ENCODE measurements at places on chromosomes 1 and 21. TPM values are rescaled to one million over a fixed set of nuclear protein-coding genes. Genes with fewer than 3 reads are reported as not detected.

The MMP23B gene
- 35.7 TPM for polyA plus RNA-seq

The DYNLT5 gene
- 1.3 TPM for polyA plus RNA-seq

The ST3GAL3 gene
- 25.4 TPM for polyA plus RNA-seq

The DUSP23 gene
- polyA plus RNA-seq = 93.6 TPM

The TTC4 gene
- polyA plus RNA-seq = 14.2 TPM

The MIXL1 gene
- 0.05 TPM for polyA plus RNA-seq

The SELP gene
- 7.5 TPM for polyA plus RNA-seq

The NUDT4B gene
- 4.4 TPM for polyA plus RNA-seq

The PDE4B gene
- polyA plus RNA-seq = 9.0 TPM

The APOBEC4 gene
- polyA plus RNA-seq = not detected

The CADM3 gene
- 27.0 TPM for polyA plus RNA-seq

The CCDC27 gene
- polyA plus RNA-seq = not detected

The MECR gene
- 17.6 TPM for polyA plus RNA-seq

The PRDM16 gene
- 2.8 TPM for polyA plus RNA-seq

The HCN3 gene
- polyA plus RNA-seq = 3.2 TPM

The RPS8 gene
- 2,358 TPM for polyA plus RNA-seq

The SLAMF7 gene
- polyA plus RNA-seq = 1.5 TPM

The NPPB gene
- not detected for polyA plus RNA-seq

Data from urinary bladder (tissue), 4 donors.